ENCODE measurements at places on chromosomes 1 and 21.

DNA sequence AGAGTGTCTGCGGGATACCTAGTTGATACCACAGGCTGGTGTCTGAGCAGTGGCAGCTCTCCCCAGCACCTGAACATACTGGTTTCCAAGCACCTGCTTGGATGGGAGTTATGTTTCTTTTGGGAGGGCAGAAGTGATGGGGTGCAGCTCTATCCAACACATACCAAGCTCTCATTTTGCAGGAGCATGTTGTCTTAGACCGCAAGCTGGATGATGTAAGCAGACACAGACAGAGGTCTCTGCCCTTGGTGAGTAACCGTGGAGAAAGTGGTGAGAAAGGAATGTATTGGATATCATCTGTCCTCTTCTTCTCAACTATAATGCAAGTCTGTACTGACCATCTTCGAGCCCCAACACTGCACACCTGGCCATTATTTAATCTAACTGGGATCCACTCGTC is 37.4 kb downstream of the ZNF496 start:
- DNase-seq = no peak

- DNase-seq = no peak
Measured at GRCh38 chr1:18253093-18253492, 145.5 kb downstream of the IGSF21 start.

- DNase-seq = no peak
Measured at GRCh38 chr1:116913941-116914340, 4.2 kb downstream of the PTGFRN start.

DNA sequence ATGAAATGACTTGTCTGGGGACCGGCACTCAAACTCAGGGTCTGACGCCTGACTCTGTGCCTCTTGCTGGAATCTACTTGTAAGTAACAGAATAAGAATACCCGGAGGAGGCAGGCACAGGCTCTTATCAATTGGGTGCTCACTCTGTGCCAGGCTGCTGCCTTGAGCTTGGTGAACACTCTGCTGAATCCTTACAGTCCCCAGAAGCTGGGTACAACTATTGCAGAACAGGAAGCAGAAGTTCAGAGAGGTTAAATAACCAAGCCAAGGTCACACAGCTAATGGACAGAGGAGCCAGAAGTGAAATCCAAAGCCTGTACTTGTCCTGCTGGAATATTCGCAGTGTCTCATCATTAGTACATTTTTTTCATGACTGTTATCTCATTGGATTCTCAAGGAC is 86.0 kb downstream of the EPHB2 start:
- DNase-seq = no peak

- no peak for DNase-seq
Measured at GRCh38 chr1:44485229-44485933, 80.3 kb downstream of the RNF220 start.

DNA sequence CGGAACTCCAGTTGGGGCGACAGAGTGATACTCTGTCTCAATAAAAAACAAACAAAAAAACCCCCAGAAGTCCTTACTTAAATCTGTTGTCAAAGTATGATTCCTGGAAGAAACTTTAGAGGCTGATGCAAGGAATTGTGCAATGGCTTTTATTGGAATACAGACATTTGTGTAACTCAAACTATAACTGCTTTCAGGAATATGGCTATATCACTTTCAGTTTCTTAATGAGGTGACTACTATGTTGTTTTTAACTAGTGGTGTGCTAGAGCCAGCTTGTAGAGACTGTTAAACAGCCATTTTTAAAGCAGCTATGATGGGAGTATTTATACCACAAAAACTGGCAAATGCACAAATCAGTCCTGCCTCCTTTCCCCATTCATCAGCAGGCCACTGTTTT is 22.7 kb upstream of the DNAJC28 start:
- DNase-seq = no peak

DNA sequence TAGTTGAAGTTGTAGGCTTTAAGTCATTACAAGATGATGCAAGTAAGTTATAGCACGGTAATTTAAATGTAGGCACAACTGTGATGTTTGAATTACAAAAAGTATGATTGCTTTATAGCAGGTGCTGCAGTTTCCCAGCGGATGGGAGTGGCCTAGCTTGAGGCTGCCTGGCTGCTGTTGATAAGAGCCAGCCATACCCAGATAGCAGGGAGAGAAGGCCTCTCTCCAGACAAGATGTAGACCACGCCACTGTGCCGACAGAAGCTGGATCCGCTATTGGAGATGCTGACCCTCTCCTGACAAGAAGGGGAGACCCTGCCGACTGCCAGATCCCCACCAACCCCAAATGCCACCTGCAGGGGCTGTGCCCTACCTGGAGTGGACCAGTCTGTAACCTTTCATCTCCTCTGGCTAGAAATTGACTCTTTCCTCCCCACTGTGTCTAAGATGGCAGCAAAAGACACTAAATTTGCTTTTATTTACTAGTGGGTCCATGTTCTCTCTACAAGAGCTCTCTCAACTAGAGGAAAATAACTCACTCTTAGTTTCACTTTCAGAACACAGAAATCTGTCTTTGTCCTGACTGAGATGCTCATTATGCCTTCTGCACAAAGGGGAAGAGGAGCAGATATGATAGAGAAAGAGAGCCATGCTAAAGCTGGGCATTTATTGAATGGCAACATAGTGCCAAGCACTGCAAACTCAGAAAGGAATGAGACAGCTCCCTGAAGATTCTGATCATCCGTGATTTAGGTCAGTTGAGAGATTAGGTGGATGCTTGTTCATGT is 127.9 kb downstream of the URB2 start:
- DNase-seq = no peak

GRCh38 chr1:222781251-222781650 is 33.6 kb upstream of the DISP1 start:
- DNase-seq = no peak

DNA sequence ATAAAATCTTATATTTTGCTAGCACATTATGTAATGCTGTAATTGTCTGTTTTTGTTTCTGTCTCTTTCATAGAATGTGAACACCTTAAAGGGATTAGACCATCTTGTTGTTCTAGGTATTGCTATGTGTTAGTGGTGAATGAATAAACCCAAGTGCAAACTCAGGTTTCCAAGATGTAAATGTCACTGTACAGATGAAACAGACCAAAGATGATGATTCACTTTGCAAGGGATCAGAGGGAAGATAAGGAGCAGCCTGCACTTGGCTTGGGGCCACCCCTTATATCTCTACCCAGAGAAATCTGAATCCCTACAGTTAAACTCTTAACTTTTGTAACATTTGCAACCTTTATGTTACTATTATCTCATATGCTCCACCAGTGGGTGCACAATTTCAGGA is 25.4 kb downstream of the UROD start:
- no peak for DNase-seq

DNA sequence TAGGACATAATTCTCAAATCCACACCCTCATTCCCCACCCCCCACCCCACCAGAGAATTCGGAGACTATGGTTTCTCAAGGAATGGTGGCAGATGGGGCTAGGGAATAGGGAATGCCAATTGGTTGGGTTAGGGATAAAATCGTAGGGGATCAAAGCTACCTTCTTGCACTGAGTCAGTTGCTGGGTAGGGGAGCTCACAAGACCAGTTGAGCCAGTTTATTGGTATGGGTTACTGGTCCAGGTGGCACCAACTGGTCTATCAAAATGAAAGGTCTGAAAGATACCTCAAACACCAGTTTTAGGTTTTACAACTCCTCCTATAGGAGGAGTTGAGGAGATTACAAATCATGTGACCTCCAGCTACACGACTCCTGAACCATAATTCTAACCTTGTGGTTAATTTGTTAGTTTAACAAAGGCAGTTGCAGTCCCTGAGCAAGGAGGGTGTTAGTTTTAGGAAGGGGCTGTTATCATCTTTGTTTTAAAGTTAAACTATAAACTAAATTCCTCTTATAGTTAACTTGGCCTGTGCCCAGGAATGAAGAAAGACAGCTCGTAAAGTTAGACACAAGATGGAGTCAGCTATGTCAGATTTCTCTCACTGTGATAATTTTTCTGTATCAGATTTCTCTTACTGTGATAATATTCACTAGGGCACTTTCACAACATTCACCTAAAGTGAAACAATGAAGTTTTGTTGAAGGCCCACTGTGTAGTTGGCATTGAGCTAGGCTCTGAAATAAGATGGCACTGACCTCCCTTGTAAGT is 2.5 kb downstream of the SHISAL2A start:
- DNase-seq = no peak

- DNase-seq = no peak
Measured at GRCh38 chr1:170360601-170361000, 171.4 kb upstream of the GORAB start.

DNA sequence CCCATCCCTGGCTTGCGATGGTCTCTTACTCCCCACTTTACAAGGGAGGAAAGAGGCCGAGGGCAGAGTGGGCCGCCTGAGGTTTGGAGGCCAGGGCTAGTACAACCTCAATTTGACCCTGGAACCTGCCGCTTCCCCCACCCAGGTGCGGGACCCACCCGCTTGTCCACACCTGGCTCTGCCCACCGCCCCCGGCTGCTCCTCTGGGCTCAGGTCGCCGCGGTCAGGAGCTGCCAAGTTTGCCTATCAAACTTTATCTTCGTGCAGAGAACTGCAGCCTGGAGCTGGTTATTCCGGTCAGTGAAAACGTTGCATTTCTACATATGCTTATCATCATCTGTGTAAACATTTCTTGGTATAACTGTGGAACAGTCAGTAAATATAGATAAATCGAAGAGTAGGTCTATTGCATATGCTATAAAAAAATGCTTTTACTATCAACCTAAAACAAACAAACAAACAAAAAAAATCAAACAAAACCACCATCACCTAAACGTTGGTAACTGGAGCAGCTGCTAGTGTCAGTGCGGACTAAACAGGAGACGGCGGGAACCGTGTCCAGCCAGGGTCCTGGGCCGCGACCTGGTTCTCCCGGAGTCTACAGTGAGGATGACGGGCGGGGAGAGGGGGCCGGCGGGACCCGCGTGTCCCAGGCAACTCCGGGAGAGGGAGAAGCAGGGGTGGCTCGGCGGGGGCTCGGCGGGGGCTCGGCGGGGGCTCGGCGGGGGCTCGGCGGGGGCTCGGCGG is 906 bp upstream of the ADARB1 start:
- no peak for DNase-seq

DNA sequence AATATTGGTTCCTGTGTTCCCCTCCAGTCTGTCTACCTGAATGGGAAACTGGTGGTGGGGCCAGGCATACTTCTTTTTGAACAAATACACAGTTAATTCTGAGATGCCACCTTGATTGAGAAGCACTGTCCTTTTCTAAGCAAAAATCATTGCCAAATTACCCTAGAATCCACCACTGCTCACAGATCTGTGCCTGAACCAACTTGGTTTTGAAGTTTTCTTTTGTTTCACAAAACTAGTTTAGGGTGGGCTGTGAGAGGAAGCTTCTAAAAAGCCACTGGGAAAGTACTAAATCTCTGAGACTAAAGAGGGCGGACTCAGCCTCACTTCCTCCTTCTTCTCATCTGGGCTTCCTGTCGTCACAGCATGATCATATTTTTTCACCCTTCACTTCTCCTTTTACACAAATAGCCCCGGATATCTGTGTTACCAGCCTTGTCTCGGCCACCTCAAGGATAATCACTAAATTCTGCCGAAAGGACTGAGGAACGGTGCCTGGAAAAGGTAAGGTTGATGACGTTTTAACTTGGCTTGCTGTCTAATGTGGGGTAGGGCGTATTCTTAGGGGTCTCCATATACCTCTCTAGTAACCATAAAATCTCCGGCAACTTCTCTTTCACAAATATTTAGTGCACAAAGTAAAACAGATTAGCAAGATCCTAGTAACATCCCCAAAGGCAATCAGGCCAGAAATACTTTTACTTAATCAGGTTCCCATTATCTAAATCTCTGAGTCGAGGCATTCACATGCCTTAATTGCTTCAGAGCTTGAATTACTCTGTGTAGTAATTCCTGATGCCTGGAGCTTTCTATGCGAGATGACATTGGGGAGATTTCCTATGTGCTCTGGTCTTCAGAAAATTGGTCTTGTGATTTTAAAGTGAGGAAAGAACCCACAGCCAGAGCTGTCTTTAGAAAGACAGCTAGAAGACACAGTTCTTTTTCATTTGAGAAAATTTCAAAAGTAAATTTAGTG is at the start of gene CD53:
Gene CD53 (plus strand): TSS at position 404 of the 976 bp plus-strand sequence. CDS start 18,261 bp downstream, outside the sequence.
- no peak for DNase-seq

- DNase-seq = no peak
Measured at GRCh38 chr21:33039536-33039935, 13.8 kb downstream of the OLIG2 start.

DNA sequence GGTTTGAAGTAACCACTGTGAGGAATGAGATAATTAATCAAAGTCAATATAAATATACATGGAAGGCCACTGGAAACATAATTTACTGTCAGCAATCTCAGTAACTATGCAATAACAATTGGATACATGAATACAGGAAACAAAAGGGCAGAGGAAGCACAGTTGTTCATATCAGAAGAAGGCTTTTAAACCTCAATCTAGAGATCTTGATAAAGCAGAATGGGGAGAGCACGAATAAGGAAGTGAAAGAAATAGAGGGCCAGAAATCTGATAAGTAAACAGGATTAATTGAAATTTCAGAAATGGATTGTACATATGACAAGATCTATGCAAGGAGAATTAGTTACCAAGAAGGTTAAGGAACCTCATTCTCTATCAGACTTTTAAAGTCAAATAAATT is 93.0 kb downstream of the EVI5 start:
- DNase-seq = no peak

DNA sequence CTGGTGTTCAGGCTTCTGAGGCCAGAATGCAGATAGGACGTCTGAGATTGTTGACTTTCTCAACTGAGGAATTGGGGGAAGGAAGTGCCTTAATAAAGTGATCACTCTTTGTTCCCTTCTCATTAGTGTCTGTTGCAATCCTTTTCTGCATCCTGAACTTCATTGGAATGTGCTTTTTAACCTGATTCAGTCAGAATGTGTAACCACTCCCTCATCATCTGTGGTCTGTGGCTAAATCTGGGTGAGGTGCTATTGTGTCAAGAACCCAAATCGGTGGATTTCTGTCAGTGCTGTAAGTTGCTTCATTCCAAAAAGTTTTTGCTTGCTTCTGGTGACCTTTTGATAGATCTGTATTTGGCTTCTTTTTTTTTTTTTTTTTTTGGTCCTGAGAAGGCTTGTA is 38.2 kb downstream of the ARID1A start:
- DNase-seq = no peak

- no peak for DNase-seq
Measured at GRCh38 chr1:186014370-186015037, 280.3 kb downstream of the HMCN1 start.

DNA sequence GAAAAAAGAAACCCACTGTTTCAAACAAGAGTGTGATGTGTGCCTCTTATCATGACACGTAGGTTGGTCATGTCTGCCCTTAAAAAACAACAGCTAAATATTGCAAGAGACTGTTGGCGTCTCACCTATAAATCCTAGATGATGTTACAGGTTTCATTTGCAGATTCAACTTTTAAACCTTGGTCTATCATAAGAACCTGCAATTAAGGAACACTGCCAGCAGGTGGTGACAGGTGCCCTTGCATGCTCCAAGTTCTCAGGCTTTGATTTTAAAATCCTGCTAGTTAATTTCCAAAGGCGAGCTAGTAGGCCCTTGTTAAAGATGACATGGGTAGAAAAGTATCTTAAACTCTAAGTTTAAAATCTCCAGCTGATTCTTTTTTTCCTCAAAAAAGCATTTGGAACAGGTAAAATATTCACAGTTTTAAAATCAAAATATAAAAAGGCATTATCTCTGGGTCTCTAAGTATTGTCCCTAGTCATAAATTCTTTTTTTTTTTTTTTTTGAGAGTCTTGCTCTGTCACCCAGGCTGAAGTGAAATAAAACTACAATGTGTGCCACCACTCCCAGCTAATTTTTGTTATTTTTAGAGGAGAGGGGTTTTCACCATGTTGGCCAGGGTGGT is 39.1 kb downstream of the CLSTN1 start:
- no peak for DNase-seq

Data from thoracic aorta (tissue), 2 donors.